ENCODE measurements at places on chromosomes 1 and 21. TPM values are rescaled to one million over a fixed set of nuclear protein-coding genes. Genes with fewer than 3 reads are reported as not detected.

KDF1 gene
- not detected for total RNA-seq

HSD3B1 gene
- total RNA-seq, result not detected

SPRR1B gene
- total RNA-seq, result not detected

OR6N1 gene
- 0.16 TPM for total RNA-seq

C1orf94 gene
- total RNA-seq, result not detected

GBP4 gene
- 3.7 TPM for total RNA-seq

MANEAL gene
- 0.65 TPM for total RNA-seq

ARHGAP30 gene
- not detected for total RNA-seq

S100A3 gene
- not detected for total RNA-seq

HPCA gene
- total RNA-seq, result not detected

KRTAP19-8 gene
- total RNA-seq, result not detected

LCE1C gene
- not detected for total RNA-seq

FAM110D gene
- not detected for total RNA-seq

CCDC17 gene
- total RNA-seq, result 4.0 TPM

OR10Z1 gene
- total RNA-seq, result not detected

TSSK3 gene
- total RNA-seq, result 2.3 TPM

ADGRL4 gene
- 139 TPM for total RNA-seq

RGS18 gene
- not detected for total RNA-seq

C1orf53 gene
- total RNA-seq, result 4.5 TPM

SLC44A5 gene
- total RNA-seq, result not detected

ITLN2 gene
- total RNA-seq, result 3.8 TPM

SMPDL3B gene
- 0.09 TPM for total RNA-seq

KIF21B gene
- total RNA-seq, result not detected

ECM1 gene
- total RNA-seq, result 8.0 TPM

KCNJ10 gene
- total RNA-seq, result not detected
